Right ventricle myocardium superior (tissue), 1 donor: ENCODE measurements at places on chromosomes 4 and X. TPM values are rescaled to one million over a fixed set of nuclear protein-coding genes. Genes with fewer than 3 reads are reported as not detected.

Gene DGAT2L6
- not detected for total RNA-seq

Gene UGT2B11
- total RNA-seq: not detected

DNA sequence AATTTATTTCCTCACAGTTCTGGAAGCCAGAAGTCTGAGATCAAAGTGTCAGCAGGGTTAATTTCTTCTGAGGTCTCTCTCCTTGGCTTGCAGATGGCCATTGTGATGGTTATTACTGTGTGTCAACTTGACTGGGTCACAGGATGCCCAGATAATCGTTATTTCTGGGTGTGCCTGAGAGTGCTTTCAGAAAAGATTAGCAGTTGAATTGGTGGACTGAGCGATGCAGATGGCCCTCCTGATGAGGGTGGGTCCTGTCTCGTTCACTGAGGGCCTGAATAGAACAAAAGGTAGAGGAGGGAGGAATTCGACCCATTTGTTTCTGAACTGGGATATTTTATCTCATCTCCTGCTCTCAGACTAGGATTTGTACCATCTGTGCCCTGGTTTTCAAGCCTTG lies 15.7 kb downstream of the SMIM43 start:
- no peak for DNase-seq

- DNase-seq: no peak
Observed at GRCh38 chr4:142718981-142719380, 127.1 kb downstream of the INPP4B start.
